ENCODE measurements at places on chromosomes 7 and 10. TPM values are rescaled to one million over a fixed set of nuclear protein-coding genes. Genes with fewer than 3 reads are reported as not detected.

ELN gene
- 0.20 TPM for total RNA-seq

DNA sequence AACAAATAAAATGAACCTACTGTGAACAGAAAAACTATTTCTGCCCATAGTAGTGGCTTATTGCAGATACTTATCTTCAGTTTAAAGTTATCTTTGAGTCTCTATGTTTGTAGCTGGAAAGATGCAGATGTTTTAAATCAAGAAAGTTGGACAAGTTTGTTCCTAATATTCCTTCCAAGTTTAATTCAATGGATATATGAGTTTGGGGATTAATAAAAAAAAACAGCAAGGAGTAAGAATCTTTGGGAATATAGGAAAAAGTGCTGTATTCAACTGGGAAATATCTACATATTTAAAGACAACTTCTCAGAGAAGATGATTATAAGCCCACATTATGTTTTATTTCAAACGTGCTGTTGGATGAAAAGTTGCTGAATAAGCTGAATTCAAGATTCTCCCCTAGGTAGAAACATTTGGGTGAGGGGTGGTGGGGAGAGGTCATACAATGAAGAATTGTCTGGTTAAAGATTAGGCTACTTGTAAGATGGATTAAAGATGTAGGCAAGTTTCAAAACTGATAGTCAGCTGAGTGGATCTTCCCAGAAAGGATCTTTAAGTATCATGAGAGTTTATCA lies 1135.2 kb downstream of the CNTNAP2 start:
- H3K36me3 ChIP-seq = no peaks in the 10 kb centered on the region
- no peak overlapping the region for H3K4me3 ChIP-seq
- H3K4me1 ChIP-seq = no peaks in the 10 kb centered on the region
- no peak for DNase-seq

LIPK gene
- total RNA-seq = not detected

DNA sequence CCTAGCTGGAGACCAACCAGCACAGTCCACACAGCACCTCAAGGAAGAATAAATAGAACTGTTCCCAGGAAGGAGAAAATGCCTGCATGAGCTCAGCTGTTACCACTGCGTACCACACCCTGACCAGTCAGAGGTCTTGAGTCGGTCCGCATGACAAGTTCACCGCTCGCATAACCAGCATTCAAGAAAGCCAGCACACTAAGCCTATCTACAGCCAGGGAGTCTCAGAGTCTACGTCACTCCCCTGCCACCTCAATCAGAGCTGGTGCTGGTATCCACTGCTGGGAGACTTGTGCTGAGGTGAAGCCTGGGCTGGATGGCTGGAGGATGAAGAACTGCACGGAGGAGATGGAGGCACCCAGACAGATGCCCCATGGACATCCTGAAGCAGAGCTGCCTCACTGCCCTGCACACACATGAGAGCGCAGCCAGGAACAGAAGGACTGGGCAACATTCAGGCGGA lies 19.6 kb downstream of the AKR1C1 start:
- H3K27me3 ChIP-seq = no peaks in the 10 kb centered on the region
- peaks cover 20% of the 10 kb centered on the region for H3K4me1 ChIP-seq
- no peak overlapping the region for H3K27ac ChIP-seq

DNA sequence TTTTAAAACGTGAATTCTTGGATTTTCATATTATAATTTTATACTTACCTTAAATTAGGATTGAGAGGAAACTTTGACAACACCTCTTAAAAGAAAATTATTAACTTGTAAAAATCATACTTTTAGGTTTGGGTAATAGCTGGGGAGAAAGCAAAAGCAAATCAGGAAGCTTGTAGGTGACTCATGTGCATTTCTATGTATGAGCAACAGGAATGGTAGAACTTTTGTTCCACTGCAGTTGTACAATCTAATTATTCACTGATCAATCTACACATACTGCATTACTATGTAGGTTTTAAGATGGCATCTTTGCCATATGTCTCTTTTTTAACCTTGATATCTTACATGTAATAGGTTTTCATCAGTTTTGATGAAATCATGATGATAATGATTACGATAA lies 223.2 kb downstream of the PRKG1 start:
- H3K4me3 ChIP-seq = no peak overlapping the region
- no peak for DNase-seq
- no peak overlapping the region for H3K27ac ChIP-seq
- H3K36me3 ChIP-seq = no peaks in the 10 kb centered on the region
- H3K4me1 ChIP-seq = no peaks in the 10 kb centered on the region
- no peaks in the 10 kb centered on the region for H3K27me3 ChIP-seq

DNA sequence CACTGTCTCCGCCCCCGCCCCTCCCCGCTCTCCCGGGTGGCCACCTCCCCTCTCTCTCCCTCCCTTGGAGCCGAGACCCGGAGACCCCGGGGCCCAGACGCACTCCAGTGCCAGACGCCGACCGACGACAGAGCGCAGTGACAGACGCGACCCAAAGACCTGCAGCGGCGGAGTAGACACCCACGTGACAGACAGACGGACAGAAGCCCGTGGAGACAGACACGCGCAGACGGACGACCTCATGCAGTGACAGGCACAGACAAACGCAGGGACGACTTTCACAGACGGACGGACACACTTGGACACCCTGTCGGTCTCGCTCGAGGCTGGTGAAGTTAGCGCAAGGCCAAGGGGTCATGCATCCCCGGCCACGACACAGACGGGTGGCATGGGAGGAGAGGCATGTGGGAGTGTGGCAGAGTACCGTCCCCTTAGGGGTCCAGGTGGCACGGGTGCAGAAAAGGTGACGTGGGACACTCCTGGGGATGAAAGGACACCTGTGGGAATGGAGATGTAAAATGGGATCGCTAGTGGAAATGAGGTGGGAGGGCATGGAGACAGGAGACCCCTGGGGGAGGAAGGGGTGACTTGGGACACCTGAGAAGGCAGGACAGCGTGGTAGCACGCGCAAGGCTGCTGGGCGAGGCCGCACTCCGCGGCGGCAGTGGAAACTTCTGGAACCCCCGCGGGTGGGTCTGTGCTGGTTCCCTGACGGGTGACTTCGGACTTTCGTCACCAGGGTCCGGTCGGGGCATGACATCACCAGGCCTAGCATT lies 456 bp upstream of the ACHE start:
- H3K27ac ChIP-seq = peak overlapping the region; percentile 48
- H3K27me3 ChIP-seq = no peaks in the 10 kb centered on the region
- peak; percentile 82 for DNase-seq

GRCh38 chr7:117385363-117386109 lies 41.8 kb downstream of the ASZ1 start:
- no peak overlapping the region for H3K4me3 ChIP-seq
- DNase-seq = no peak
- no peaks in the 10 kb centered on the region for H3K36me3 ChIP-seq
- no peak overlapping the region for H3K27ac ChIP-seq

DNA sequence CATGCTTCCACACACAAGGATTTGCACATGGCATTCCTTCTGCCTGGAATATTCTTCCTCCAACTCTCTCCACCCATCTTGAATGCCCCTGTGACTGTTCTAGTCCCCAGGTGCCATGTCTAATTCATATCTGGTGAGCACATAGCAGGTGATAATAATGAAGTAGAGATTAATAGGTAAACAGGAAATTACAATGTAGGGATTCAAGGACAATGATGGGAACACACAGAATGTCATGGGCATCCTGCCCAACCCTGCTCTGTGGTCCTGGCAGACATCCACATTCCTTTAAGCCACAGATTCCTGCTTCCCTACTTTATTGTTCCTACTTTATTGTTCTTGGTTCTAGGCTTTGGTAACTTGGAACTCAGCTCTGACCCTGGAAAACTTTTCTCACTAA lies 115.8 kb downstream of the THSD7A start:
- H3K27ac ChIP-seq = no peak overlapping the region
- no peaks in the 10 kb centered on the region for H3K4me1 ChIP-seq
- H3K27me3 ChIP-seq = no peaks in the 10 kb centered on the region
- H3K4me3 ChIP-seq = no peak overlapping the region
- no peaks in the 10 kb centered on the region for H3K36me3 ChIP-seq

COBL gene
- total RNA-seq = 0.11 TPM

GRCh38 chr10:52869864-52870263 lies 97.3 kb upstream of the MBL2 start:
- no peak overlapping the region for H3K4me3 ChIP-seq
- no peak for DNase-seq
- no peaks in the 10 kb centered on the region for H3K36me3 ChIP-seq
- no peaks in the 10 kb centered on the region for H3K27me3 ChIP-seq
- no peak overlapping the region for H3K27ac ChIP-seq
- H3K4me1 ChIP-seq = no peaks in the 10 kb centered on the region

DGKB gene
- total RNA-seq = not detected

AGAP9 gene
- 6.2 TPM for total RNA-seq

Measured in K562 (cell line).